ENCODE measurements at places on chromosomes 4 and X.

DNA sequence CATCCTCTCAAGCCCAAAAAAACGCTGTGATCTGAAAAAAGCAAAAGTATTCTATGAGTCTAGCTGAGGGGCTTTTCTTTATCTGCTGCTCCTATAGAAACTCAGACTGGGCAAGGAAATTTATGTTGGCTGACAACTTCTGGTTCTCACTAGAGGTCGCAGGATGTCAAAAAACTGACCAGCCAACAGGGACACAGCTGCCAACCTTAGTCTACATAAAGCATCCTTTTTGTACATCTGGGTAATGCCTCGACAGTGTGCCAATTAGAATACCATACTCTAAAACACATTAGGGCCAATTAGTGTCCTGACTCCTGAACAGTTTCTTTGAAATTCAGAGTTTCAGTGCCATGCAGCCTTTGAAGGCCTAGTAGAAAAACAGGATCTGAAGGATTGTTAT lies 8.8 kb upstream of the TLL1 start:
- DNase-seq = peak; percentile 44

- DNase-seq = no peak
Observed at GRCh38 chrX:41670112-41670511, 18.7 kb upstream of the GPR34 start.

- no peak for DNase-seq
Observed at GRCh38 chrX:49725923-49726904, 30.4 kb upstream of the PAGE1 start.

- no peak for DNase-seq
Observed at GRCh38 chrX:72097098-72097497, 34.6 kb downstream of the RTL5 start.

DNA sequence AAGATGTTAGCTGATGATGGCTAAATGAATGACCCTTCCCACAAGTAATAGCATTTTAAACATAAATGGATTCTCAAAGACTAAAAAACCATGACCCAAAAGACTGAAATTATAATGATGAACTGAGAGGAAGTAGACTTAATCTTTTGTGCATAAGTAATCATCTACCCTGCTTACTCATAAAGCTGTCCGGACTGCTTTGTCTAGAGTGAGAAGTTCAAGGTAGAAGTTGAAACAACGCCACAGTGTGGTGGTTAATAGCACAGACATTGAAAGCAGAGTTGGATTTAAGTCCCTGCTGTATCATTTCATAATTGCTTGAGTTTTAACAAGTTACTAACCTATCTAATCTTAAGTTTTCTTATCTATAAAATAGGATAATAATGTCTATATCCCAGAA lies 346.6 kb downstream of the CENPC start:
- no peak for DNase-seq

DNA sequence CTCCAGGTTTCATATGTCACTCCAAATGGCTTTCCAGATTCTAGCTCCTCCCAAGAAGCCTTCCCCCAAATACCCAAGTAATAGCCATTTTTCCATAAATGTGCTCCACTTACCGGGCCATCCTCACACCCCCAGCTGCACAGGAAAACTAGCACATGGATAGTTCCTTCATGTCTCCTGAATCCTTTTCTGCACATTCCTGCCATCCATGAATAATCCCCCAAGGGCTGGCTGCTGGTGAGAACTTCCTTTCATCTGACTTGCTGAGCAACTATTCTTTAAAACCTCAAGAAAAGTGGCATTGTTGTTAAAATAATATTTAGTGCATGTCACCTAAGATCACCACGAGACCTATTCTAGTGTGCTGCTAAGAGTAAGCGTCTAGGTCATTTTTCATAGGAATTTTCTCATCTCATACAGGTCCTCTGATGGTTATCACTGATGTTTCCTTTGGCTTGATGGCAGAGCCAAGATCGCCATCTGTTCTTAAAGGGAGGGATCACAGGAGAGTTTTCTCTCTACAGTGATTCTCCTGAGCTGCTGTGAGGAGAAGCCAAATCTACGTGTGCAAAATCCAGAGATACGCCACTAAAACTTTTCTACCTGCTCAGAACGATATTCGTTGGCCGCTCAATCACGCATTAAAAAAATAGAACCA lies 71.3 kb downstream of the MAP3K15 start:
- DNase-seq = no peak

DNA sequence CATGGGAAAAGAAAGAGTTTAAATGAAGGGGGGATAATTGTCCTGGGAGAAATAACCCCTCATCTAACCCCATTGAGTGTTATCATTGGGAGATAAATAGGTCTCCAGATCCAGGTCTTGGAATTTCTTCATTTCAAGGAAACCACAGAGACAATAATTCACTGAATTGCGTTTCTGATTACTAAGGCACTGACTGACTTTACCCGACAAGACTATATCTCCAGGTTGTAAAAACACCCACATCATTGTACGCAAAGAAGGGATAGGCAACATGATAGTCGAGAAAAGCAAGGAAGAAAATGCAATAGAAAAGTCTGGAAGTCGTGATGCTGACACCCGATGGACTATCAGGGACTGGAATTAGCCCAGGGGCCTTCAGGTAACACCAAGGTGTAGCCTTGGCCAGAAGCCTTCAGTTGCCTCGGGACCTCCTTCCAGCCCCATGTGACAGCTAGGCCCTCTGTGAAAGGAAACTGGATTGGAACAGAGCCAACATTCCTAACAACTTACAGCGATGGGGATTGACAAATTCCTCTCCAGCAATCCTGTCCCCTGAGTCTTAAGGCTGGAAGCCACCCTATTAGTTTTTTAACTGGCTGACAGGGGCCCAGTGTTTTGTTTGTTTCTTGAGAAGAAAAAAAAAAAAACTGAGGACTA lies 46.5 kb upstream of the RAB9B start:
- peak; percentile 20 for DNase-seq

DNA sequence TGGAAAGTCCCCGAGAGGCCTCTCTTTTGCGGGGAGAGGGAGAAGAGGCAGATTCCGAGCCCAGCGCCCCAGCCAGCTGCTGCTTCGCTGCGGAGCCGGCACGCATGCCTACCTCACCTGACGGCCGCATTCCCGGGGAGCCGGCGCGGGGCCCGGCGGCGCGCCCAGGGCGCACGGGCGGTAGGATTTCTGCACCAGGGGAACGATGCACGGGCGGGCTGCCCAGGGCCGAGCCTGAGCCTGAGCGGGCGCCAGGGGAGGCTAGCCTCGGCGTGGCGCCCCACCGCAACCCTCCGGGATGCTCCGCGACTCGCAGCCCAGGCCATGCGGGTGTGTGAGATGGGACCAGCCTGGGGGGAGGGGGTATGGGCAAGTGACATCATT lies 81.3 kb upstream of the SCML1 start:
- DNase-seq = no peak

DNA sequence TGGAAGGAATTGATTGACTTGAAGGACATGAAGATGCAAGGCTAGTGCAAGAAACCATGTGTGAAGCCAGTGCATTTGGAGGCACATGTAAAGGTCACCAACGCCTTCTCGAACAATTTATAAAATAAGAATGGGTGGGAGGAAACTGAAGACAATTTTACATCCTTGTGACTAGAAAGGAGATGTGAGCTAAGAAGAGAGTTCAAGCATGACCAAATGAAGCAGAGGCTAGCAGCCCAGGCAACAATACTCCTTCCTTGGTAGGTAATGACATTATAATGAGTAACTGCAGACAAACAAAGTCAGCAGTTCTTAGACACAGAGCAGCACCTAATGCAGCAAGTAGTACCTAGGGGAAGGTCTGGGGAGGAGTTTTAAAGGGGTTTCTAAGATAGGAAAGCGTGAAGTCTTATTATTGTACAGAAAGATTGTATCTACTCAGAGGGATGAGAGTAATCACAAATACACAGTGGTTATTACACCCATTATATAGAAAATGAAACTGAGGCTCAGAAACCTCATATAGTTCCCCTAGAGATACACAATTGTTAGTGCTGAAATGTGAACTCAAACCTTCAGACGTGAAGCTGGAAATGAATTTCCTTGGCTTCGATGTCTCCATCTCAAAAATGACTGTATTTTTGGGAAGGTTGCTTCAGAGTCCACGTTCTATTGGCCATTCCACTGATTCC lies 56.1 kb downstream of the ATXN3L start:
- no peak for DNase-seq

- no peak for DNase-seq
Observed at GRCh38 chrX:105302246-105302645, 81.8 kb upstream of the TEX13A start.

GRCh38 chr4:81747242-81747930 lies 275.7 kb upstream of the RASGEF1B start:
- peak; percentile 32 for DNase-seq

DNA sequence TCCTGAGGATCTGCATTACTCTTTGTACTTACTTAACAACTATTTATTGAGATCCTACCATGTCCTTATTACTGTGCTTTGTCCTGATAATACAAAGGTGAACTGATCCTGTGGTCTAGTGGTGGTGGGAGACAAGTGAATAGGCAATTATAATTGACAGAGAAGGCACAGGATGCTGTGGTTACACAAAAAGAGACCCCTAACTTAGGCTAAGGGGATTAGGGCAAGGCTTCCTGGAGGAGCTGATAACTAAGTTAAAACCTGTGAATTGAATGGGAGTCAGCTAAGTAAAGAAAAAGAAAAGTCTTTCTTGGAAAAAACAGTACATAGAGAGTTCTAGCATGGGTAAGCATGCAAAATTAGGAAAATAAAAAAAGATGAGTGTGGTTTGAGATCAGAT lies 164.4 kb downstream of the LARP7 start:
- DNase-seq = no peak

GRCh38 chr4:102247041-102247440 lies 98.2 kb downstream of the SLC39A8 start:
- DNase-seq = no peak

GRCh38 chrX:153179131-153179530 lies at the start of gene MAGEA1:
MAGEA1 (plus strand) TSS chrX:153179284; CDS start chrX:153182390, 3,106 bp downstream.
- DNase-seq = no peak
